Adrenal gland (tissue), 19 donors: ENCODE measurements at places on chromosomes 16 and 17.
A peak's percentile ranks its signal among the peaks of the same experiment; 100 is the strongest.

GRCh38 chr17:33023790-33024189 is 32.1 kb downstream of the SPACA3 start:
- DNase-seq = no peak

DNA sequence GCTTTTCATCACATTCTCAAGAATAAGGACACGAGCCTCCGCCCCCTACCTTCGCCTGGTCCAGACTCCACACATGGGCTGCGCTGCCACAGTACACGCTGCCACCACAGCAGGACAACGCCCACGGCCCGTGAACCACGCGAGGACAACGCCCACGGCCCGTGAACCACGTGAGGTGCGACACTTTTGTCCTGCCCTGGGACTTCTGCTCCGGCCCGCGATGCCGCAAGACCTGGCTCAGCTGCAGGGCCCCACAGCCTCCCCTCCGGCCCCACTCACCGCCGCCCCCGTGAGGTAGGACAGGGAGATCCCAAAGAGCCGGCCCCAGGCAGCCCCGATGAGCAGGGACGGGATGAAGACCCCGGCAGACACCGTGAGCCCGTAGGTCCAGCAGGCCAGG is 5.9 kb upstream of the CCDC154 start:
- no peak for DNase-seq

- peak; percentile 54 for DNase-seq
Observed at GRCh38 chr16:2912330-2913199, 834 bp downstream of the FLYWCH1 start.

- DNase-seq = no peak
Observed at GRCh38 chr17:57295526-57296023, 39.3 kb downstream of the MSI2 start.

- peak; percentile 80 for DNase-seq
Observed at GRCh38 chr16:58264961-58265479, 29.8 kb downstream of the PRSS54 start.

DNA sequence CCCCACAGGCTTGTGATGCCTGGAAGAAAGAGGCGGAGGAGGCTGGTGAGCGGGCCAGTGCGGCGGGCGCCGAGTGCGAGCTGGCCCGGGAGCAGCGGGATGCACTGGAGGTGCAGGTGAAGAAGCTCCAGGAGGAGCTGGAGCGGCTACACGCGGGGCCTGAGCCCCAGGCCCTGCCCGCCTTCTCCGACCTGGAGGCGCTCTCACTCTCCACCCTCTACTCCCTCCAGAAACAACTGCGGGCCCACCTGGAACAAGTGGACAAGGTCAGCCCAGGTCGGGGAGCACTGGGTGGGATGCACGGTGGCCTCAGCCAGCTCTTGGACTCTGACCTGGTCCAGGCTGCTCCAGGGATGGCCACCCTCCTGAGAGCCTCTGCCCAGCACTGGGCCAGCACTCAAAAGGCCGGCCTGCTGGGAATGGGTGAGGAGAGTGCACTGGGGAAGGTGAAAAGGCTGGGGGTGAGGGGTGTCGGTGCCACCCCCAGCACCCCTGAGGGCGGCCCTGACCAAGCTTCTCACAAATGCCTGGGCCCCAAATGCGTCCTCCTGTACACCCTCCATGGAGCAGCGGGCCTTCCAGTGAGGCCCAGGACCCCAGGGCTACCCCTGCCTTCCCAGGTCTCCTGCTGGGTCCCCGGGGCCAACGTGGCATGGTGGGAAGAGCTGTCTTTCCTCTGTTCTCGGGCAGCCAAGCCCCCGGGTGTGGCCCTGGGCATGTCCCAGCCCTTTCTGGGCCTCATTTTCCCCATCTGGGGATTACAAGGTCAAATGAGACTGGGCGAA is 20.8 kb downstream of the UNC13D start:
- no peak for DNase-seq

- DNase-seq = no peak
Observed at GRCh38 chr16:86609115-86609514, 30.8 kb downstream of the FOXL1 start.

DNA sequence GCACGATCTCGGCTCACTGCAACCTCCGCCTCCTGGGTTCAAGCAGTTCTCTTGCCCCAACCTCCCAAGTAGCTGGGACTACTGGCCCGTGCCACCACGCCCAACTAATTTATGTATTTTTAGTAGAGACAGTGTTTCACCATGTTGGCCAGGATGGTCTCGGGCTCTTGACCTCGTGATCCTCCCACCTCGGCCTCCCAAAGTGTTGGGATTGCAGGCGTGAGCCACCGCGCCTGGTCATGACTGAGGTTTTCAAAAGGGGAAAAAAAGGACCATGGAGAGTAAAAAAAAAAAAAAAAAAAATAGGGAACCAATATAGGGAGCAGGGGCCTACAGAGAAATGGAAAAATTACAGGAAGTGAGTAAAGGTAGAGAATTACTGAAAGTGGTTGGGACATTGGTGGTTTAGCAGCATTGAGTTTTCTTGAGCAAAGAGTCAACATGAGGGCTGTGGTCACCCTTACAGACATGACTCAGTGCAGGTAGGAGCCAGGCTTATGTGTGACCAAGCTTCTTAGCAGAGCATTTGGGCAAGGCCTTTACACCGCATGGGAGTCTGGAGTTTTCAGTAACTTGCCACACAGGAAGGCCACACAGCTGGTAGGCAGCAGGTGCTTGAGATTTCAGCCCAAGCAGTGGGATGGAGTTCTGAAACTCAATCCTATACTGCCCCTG is 447.3 kb downstream of the HS3ST3B1 start:
- no peak for DNase-seq

- DNase-seq = no peak
Observed at GRCh38 chr17:34308371-34308770, 10.9 kb upstream of the CCL8 start.

DNA sequence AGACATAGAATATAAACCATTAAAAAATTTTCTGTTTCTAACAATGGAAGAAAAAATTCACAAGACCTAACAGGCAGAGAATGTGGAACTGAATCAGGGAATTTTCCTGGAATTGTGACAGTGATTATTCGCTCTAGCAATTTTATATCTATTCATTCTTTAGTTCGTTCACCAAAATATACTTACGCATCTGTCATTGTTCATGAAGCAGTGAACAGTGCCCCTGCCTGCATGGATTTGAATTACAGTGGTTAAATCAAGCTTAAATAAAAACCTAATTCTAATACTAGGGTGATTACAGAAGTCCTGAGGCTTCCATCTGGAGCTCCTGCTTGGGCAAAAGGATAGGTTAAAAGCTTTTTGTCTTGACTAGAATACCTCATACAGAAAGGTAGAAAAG is 48.6 kb downstream of the ABCA8 start:
- peak; percentile 13 for DNase-seq

DNA sequence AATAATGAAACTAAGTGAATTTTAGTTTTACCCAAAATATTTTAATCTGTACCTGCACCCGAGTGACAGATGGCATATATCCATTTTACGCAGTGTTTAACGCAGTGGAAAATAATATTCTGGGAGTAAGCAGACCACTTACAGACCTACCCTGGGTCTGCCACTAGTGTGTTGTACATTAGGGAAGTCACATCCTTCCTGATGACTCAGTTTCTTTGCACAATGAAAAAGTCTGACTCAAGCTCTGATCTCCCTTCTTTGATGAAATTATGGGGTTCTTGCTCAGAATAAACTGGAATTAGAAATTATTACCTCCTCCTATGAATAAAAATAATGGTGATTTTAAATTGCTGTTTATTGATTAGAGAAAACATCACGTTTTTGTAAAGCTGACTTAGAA is 123.2 kb upstream of the AXIN2 start:
- DNase-seq = no peak

DNA sequence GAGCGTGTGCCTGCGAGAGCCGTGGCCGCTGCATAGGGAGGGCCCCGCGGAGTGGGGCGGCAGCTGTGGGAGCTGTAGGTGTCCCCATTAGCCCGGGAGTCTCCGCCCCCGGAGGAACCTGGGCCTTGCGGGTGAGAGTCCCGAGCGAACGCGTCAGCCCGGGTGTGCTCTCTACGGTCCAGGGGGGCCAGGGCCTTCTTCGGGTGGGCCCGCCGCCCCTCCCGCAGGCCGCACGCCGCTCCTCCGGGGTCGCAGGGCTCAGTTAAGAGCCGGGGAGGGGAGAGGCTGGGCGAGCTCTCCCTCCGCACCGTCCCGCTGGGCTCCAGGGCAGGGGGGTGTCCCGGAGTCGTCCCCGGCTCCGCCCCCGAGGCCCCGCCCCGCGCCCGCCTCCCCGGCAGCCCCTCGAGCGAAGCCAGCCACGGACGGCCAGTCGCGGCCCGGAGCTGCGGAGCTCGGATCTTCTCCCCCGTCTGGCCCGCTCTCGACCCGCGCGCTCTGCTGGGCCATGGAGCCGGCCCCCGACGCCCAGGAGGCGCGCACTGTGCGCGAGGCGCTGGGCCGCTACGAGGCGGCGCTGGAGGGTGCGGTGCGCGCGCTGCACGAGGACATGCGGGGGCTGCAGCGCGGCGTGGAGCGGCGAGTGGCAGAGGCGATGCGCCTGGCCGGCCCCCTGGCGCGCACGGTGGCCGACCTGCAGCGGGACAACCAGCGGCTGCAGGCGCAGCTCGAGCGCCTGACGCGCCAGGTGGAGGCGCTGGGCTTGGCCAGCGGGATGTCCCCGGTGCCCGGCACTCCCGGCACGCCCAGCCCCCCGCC is at the start of gene SMTNL2:
SMTNL2 (plus strand) TSS at position 429 of the 816 bp plus-strand sequence; CDS start at position 506, 77 bp downstream.
- DNase-seq = no peak

DNA sequence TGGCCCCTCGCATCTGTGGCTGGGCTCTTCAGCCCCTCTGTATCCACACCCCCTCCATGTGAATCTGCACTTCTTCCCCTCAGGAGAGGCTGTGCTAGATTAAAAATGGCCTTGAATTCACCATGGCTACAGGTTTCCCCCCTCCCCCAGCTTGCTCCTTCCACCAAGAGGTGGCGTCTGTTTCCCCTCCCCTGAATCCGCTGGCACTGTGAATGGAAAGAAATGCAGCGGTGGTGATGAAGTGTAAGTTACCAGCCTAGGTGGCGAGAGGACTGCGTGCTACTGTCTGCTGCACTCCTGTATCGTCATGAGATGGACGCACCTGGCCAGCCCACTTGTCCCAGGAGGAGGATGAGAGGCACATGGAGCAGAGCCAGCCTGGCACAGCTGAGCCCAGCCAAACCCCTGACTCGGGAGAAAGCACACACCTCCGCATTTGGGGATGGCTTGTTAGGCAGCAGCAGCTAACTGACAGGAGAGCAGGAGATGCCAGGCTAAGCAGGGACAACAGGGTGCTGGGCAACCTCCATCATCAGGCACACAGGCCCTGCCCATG is 26.2 kb downstream of the TNFRSF13B start:
- no peak for DNase-seq

DNA sequence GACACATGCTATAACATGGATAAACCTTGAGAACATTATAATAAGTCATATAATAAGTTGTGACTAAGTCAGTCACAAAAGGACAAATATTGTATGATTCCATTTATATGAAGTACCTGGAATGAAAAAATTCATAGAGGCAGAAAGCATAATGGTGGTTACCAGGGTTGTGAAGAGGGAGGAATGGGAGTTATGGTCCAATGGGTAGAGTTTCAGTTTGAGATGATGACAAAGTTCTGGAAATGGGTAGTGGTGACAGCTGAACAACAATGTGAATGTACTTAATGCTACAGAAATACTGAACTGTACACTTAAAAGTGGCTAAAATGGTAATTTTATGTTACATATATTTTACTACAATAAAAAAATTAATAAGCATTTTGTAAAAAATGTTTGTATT is 49.7 kb downstream of the MYO1D start:
- no peak for DNase-seq

GRCh38 chr17:4643676-4644075 is 2.2 kb upstream of the ALOX15 start:
- DNase-seq = no peak

GRCh38 chr17:63439687-63440086 is 6.4 kb downstream of the CYB561 start:
- no peak for DNase-seq

GRCh38 chr17:17075125-17075781 is 33.0 kb downstream of the MPRIP start:
- no peak for DNase-seq

GRCh38 chr16:79587296-79587695 is 13.2 kb downstream of the MAF start:
- no peak for DNase-seq

- DNase-seq = no peak
Observed at GRCh38 chr16:86512301-86512859, 2.1 kb downstream of the FOXF1 start.

- peak; percentile 63 for DNase-seq
Observed at GRCh38 chr16:71807905-71808592, 585 bp downstream of the AP1G1 start.
